ENCODE measurements at places on chromosomes 12 and 14.
A peak's percentile ranks its signal among the peaks of the same experiment; 100 is the strongest.

GRCh38 chr14:103188810-103189480 is 65.7 kb downstream of the TNFAIP2 start:
- DNase-seq, result no peak

DNA sequence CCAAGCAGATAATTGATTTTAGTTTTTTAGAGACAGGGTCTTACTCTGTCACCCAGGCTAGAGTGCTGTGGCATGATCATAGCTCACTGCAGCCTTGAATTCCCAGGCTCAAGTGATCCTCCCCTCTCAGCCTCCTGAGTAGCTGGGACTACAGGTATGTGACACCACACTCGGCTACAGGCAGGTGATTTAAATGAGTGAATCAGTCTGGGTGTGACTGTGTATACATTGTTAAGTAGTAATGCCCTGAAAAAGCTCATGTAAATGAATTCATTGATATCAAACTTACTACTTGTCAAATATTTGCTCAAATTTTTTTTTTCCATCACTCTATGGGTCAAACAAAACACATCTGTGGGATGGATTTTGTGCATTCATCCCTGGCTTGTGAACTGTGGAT is 6.3 kb upstream of the USP44 start:
- DNase-seq, result peak; percentile 36

DNA sequence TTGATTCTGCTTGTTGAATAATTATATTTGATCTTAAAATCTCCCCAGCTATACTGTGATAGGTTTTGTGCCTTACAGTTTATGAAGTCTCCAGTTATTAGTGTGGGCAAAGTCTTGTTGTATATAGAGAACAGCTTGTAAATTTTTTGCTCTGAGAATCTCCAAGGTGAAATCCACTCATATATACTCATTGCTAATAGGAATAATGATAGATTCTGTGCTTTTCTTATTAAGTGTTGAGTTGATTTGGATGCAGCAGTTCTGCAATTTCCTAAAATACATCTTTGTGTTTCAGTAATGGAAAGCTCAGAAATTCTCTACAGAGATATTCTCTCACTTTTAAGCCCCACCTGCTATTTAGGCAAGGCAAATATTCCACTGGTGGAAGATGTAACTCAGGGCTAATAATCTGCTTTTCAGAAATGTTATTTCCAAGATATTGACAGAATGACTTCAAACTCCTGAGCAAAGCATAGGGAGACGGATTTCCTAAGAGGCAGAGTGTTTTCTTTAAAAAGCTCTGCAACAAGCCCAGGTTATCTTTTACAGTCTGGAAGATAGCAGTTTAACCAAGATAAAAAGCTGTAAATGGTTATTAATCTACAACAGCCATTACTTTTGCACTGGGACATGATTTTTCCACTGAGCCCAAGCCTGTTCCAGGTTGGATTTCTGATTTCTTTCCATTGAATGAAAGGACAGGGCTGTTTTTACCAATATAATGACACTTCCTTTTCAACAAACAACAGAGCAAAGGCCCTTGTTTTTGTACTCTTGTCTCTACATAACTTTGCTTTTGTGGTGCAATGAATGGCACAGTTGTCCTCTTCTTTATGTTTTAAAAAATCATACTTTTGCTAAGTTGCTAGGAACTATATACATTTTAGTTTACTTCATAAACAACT is 239.9 kb upstream of the ATP2B1 start:
- DNase-seq, result no peak

DNA sequence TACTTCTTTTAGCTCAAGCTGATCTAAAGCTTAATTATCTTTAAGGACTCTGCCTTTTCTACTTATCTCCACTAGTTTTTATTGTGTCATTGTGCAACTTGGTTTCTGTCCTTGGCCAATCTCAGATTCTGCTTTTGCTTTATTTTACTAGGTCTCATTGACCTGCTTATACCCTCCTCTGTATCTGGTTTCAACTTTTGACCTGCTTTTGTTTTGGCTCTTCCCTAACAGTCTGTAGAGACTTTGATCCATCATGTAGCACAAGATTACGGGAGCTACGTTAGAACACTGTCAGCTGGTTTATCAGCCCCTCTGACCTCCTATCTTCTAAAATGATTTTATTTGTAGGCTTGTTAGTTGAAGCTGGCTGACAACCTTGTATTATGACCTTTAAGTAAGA is 43.6 kb downstream of the ZCRB1 start:
- no peak for DNase-seq

GRCh38 chr12:31687101-31687527 is 27.6 kb downstream of the ETFBKMT start:
- no peak for DNase-seq

DNA sequence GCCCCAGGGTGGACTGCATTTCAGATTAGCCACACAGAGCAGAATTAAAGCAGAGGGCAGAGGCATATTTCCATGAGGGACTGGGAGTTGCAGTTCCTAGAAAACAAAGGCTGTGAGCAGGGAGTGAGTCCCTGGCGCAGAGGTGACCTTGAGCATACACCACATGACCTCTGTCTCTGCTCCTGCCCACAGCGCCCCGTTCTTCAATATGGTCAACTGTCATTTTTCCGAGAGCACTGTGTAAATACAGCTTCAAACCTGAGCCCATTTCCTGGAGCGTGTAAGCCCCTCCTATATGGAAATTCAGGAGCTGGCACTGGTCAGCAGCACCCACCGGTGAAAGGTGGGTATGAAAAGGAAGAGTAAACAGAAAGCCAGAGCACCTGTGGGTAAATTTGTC is 192.2 kb upstream of the PELI2 start:
- no peak for DNase-seq

GRCh38 chr12:121980191-121980891 is 41.3 kb upstream of the BCL7A start:
- DNase-seq, result no peak

DNA sequence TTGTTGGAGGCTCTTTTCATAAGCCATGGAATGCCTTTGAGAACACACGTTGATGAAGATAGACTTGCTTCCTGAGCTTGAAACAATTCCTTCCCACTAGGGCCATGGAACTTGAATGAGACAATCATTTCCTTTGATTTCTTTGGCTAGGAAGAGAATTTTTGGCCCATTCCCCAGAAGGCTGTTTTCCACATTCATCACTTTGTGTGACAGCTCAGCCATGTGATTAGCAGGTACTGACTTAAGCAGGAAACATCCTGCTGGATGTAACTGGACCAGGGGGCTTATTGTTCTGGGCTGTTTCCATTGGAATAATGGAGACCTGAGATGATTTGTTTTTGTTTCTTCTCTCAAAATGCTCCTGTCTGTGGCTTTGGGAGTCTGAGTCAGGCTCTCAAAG is 469.8 kb upstream of the SEL1L start:
- no peak for DNase-seq

Data from bronchial epithelial cell (primary cell).